ENCODE measurements at places on chromosomes 7 and 10.

- no peak overlapping the region for H3K27ac ChIP-seq
- DNase-seq, result no peak
These were observed 35.7 kb downstream of the CCAR1 start for GRCh38 chr10:68756766-68757165.

- H3K27me3 ChIP-seq, result no peaks in the 10 kb centered on the region
- no peak for DNase-seq
- H3K4me3 ChIP-seq, result no peak overlapping the region
- no peak overlapping the region for H3K27ac ChIP-seq
- peaks cover 20% of the 10 kb centered on the region for H3K36me3 ChIP-seq
- no peaks in the 10 kb centered on the region for H3K4me1 ChIP-seq
These were observed 30.7 kb downstream of the HABP2 start for GRCh38 chr10:113583571-113583970.

DNA sequence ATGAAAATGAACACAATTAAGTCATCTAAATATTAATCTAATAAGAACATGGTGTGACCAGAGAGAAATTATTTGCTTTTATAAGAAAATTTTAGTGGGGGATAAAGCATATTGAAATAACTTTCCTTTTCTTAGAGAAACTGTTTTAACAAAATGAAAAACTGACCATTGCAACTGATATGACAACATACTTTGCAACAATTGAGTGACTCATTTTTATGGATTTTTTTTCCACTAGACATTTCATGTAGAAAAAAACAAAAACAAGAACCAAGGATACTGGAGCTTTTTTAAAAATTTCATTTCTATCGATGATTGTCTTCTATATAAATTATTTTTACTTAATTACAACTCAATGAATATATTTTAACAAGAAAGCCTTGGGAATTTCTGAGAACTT, 90.0 kb downstream of the C1GALT1 start:
- H3K4me1 ChIP-seq, result no peaks in the 10 kb centered on the region
- DNase-seq, result no peak
- no peaks in the 10 kb centered on the region for H3K27me3 ChIP-seq
- H3K4me3 ChIP-seq, result no peak overlapping the region
- no peak overlapping the region for H3K27ac ChIP-seq

DNA sequence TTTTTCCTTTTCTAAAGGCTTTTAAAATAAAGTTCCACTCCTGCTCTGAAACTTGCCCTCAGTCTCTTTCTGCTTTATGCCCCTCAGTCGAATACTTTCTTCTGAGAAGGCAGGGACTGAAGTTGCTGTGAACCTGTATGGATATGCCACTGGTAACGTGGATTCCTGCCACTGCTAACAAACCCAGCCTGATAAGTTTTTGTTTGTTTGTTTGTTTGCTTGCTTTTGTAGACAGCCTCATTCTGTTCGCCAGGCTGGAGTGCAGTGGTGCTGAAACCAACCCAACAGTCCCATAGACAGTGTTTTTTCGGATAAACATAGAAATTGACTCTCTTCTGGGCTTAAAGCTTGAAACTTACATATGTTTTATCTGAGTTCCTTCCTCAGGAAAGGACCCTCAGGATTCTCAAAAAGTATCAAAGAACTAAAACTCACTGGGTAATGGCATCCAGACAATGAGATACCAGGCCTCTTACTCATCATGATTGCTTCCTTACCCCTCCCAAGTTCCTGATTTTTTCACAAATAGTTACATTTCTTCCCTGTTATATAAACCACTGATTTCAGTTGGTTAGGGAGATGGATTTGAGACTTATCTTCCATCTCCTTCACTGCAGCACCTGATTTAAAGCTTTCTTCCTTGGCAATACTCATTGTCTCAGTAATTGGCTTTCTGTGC, 273.6 kb downstream of the SDHAF3 start:
- no peak for DNase-seq
- H3K4me1 ChIP-seq, result no peaks in the 10 kb centered on the region
- H3K36me3 ChIP-seq, result no peaks in the 10 kb centered on the region
- H3K27ac ChIP-seq, result no peak overlapping the region

DNA sequence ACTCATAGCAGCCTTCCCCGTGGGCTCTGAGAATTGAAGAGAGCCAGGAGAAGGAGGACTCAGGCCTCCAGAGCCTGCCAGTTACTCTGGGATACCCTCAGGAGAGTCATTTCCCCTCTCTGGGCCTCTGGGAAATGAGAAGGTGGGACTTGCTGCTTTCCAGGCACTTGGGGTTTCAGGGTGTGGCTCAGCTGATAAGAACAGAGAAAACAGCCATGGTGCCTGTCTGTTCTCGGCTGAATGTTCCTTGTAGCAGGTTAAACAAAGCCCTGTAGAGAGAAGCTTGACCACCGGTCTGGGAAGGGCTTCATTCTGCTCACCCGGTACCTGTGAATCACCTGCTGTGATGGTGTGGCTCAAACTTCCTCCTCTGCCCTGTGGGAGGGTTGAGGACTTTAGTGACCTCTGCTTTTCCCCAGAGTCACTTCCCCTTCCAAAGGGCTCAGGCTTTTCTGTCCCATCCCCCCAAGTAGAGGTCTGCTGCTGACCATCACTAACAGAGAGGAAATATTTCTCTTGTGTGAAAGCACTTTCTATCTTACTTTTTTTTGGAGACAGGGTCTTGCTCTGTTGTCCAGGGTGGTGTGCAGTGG, 212.4 kb upstream of the GALNT17 start:
- no peaks in the 10 kb centered on the region for H3K27me3 ChIP-seq
- no peak overlapping the region for H3K4me3 ChIP-seq
- peaks cover 28% of the 10 kb centered on the region for H3K4me1 ChIP-seq
- H3K36me3 ChIP-seq, result no peaks in the 10 kb centered on the region

- H3K36me3 ChIP-seq, result no peaks in the 10 kb centered on the region
- H3K27me3 ChIP-seq, result no peaks in the 10 kb centered on the region
- H3K4me3 ChIP-seq, result no peak overlapping the region
- no peak overlapping the region for H3K27ac ChIP-seq
These were observed 14.7 kb downstream of the TPST1 start for GRCh38 chr7:66219805-66220204.

Measured in large intestine (tissue), 12 donors.